ENCODE measurements at places on chromosomes 7 and 10.

- no peak for DNase-seq
Measured at GRCh38 chr10:127887541-127888415, 5.0 kb downstream of the CLRN3 start.

GRCh38 chr7:132130497-132130896 is 445.8 kb downstream of the PLXNA4 start:
- no peak for DNase-seq

GRCh38 chr7:101996131-101996691 is 178.8 kb downstream of the CUX1 start:
- no peak for DNase-seq

- DNase-seq, result no peak
Measured at GRCh38 chr10:49275896-49276295, 23.1 kb upstream of the C10orf71 start.

DNA sequence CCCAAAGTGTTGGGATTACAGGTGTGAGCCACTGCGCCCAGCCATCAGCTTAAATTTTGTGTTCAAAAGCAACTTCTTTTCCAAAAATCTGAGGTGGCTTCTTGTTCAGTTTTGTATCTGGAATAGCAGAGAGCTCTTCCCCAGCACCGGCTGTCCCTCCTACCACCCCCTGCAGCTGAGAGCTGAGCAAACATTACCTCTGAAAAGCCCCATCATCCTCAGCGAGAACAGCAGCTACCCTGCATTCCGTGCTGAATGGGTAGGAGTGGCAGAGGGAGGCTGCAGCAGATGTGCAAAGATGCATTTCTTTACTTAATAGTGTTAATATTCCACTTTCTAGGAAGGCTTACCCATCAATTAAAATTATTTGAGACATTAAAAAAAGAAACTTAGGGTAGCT is 31.8 kb downstream of the CCM2 start:
- DNase-seq, result no peak

DNA sequence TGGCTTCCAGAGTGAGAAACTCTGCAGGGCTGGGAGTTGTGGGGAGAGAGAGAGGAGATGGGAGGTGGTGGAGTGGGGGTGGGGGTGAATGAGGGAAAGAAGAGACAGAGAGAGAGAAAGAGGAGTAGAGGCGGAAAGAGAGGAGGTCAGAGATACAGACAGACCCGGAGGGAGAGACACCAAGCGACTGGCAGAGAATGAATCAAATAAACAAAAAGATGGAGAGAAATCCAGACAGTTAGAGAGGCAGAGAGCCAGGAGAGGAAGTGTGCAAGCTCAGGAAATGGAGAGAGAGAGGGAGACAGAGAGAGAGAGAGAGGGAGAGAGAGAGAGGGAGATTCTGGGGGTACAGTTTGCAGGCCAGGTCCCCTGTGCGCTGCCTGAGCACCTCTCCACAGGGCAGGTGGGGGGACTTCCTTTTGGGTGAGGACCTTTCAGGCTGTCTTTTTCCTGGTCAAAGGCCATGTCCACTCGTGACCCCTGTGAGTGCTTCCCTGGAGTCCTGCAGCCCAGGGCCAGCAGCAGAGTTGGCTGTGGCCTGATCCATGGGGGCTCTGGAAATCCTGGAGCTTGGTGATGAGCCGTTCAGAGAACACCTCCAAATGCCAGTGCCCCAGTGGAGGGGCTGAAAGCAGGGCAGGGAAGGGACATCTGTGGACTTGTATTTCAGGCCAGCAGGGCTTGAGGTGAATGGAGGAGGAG is 25.0 kb upstream of the PCBD1 start:
- no peak for DNase-seq
